NCI-H2029 (cell line): ENCODE measurements at places on chromosomes 3 and 15.
A peak's percentile ranks its signal among the peaks of the same experiment; 100 is the strongest.

DNA sequence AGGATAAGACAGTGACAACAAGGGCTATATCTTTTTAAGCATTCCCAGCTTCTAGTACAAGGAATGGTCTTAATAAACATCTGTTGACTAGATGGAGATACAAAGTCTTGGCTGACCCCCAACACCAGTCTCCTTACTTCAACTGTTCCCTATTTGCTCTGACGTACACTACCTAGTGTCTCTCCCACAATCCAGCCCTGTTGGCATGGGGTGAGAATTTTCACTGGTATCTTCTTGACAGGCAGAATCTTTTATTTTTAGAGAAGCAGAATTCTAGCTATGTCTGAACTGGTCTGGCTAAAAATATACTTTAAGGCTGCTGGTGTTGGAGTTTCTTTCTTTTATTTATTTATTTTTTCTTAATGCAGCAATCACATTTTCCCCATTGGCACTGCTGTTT, 82.0 kb downstream of the ETFA start:
- DNase-seq: no peak

GRCh38 chr3:12073106-12073505, 68.9 kb downstream of the SYN2 start:
- no peak for DNase-seq

- no peak for DNase-seq
Observed at GRCh38 chr3:181278468-181279238, 289.1 kb upstream of the DNAJC19 start.

- no peak for DNase-seq
Observed at GRCh38 chr3:108067768-108068167, 23.1 kb downstream of the CD47 start.

DNA sequence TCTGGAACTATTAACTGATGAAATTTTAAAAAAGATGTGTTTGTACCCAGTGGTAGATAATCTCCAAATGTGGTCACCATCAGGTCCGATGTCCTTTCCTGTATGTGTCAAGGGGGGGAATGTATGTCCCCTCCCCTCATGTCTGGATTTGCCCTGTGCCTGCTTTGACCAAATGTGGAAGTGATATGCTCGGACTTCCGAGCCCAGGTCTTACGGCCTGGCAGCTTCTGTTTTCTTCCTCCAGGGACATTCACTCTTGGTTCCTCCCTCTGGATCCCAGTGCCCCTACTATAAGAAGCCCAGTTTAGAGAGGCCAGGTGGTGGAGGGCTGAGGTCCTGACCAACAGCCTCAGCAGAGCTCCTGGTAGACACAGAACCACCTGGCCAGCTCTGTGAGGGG, 75.5 kb downstream of the CCR1 start:
- DNase-seq: no peak

DNA sequence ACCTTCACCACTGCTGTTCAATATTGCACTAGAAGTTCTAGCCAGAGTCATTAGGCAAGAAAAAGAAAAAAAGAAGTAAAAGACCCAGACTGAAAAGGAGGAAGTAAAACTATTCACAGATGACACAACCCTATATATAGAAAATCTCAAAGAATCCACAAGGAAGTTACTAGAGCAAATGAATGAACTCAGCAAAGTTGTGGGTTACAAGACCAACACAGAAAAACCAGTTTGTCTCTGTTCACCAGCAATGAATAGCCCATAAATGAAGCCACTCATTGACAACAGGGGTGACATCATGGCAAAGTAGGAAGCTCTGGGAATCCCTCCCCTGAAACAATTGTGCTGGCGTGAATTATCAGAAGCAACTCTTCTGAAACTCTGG, 4.6 kb downstream of the CFAP100 start:
- DNase-seq: peak; percentile 6

- peak; percentile 34 for DNase-seq
Observed at GRCh38 chr3:196969660-196970546, 1.3 kb upstream of the PIGZ start.

- DNase-seq: no peak
Observed at GRCh38 chr15:49306551-49306950, 116.5 kb upstream of the FGF7 start.

GRCh38 chr3:26558257-26558656, 64.3 kb upstream of the LRRC3B start:
- DNase-seq: no peak

DNA sequence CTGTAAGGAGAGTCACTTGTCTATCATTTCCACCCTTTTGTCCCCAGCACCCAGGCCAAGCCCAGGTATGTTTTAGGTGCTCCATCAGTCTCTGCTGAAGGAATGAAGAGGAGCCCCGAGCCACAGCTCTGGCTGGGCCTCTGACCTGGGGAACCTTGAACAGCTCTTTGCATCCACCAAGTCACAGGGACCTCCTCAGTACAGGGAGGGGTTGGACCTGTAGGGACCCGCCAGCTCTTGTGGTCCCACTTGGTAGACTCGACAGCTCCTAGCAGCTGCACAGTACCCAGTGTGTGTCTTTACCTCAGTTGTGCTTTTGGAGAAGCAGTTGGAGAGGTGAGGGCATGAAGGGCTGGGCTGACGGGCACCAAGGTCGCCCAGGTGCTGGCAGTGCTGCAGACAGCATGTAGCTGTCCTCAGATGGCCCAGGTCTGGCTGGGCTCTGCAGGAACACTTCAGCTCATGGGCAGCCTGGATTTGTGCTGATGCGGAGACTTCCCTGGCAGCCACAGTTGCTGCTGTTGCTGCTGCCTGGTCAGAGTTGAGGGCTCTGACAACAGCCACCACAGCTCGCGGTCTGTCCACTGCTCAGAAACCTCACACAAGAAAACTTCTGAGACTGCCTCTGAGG, 123.6 kb downstream of the CACNA1D start:
- no peak for DNase-seq

DNA sequence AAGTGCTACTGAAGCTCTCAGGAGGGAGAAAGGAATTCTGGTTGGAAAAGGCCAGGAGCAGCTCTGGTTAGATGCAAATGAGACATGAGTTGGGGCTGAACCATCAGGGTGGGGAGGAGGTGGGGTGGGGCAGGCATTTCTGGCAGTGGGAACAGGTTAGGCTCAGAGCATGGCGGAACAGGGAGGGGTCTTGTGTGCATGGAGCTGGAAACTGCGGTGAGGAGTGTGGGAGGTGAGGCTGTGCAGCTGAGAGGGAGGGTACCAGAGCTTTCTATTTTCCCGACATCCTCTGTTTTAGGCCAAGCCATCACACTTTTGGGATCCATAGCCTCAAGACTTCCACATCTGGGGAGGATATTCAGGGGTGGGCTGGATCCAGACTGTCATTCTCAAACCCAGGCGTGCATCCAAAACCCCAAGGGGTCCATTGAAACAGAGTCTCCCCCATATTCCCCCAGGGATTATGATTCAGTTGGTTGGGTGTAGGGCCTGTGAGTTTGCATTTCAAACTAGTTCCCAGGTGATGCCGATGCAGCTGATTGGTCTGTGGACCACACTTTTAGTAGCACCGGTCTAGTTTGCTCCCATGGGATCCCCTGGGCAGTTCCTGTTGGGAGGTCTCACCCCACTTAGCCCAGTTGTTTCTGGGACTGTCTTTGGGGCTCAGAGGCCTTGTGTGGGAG, 100.9 kb upstream of the TLE3 start:
- no peak for DNase-seq
